ENCODE measurements at places on chromosomes 2 and 18.
A peak's percentile ranks its signal among the peaks of the same experiment; 100 is the strongest.

DNA sequence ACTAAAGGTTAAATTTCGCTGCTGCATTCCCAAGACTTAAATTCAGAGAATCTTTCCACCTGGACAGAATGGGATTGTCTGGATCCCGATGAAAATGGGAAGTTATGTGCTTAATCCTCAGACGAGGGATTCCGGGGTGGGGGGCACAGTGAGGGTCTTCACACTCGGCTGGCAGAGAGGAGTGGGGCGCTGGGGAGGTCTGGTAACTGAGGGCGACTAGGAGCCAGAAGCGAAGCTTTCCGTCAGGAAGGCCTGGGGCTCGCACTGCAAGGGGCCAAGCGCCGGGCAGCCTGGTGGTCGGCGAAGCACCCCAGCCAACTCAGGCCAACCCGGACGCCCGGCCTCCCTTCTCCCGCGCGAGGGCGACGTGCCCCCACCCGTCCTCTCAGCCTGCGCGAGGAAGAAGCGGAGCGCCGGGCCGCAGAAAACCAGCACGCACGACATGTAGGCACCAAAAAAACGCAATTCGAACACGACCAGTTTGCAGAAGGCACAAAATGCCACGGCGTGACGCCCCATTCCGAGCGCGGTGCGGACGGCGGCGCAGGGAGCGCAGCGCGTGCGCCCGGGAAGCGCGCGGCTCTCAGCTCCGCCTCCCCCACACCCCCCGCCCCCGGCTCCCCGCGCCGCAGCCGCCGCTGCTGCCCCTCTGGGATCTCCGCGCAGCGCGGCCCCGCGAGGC lies 188.1 kb downstream of the ZEB2 start:
- DNase-seq: no peak

- peak; percentile 1 for DNase-seq
Observed at GRCh38 chr18:21289827-21290226, 47.8 kb downstream of the GREB1L start.

- no peak for DNase-seq
Observed at GRCh38 chr2:156320486-156321098, 11.9 kb downstream of the NR4A2 start.

GRCh38 chr2:54546923-54547720 lies 91.0 kb downstream of the SPTBN1 start:
- DNase-seq: peak; percentile 53

- DNase-seq: no peak
Observed at GRCh38 chr18:3720818-3721545, 271.0 kb downstream of the TGIF1 start.

- DNase-seq: peak; percentile 26
Observed at GRCh38 chr2:9744256-9745004, 98.8 kb upstream of the TAF1B start.

DNA sequence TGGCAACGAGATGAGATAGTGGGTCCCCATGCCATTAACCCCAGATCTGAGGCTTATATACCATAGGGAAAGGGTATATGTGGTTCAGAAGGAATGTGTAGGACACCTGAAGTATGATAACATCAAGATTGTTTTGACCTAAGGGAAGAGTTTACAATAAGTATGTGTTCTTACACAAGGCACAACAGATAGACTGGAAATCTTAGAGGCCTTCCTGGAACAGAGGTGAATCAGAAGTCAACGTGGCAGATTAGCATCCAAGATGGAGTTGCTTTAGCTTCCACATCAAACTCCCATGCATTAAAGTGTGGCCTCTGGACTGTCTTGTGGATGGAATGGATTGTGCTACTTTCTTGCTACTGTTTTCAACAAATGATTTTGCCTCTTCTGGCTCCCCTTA lies 116.6 kb upstream of the NT5C1B start:
- no peak for DNase-seq

DNA sequence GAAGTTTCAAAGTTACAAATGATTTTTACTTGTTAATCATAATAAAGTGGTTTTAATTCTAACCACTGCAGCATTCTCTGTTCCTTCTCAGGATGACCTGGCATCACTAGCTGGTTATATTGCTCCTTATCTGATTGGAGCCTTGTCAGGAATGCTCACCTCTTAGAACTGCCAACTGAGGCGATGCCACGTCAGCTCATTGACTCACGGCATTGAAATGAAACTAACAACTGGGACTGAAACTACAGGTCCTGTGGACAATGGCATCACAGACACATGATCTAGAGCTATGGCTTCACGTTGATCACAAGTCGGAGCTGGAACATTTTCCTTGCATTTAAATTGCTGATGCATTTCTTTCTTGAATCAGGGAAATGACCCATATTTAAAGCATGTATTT lies 54.9 kb upstream of the MAP2 start:
- no peak for DNase-seq

GRCh38 chr18:22257022-22257543 lies 87.7 kb downstream of the GATA6 start:
- DNase-seq: no peak

- DNase-seq: peak; percentile 76
Observed at GRCh38 chr2:164826293-164827243, 15.1 kb downstream of the COBLL1 start.

GRCh38 chr2:158127380-158127804 lies 25.7 kb downstream of the UPP2 start:
- no peak for DNase-seq

GRCh38 chr2:29462293-29462692 lies 347.1 kb downstream of the CLIP4 start:
- DNase-seq: no peak

DNA sequence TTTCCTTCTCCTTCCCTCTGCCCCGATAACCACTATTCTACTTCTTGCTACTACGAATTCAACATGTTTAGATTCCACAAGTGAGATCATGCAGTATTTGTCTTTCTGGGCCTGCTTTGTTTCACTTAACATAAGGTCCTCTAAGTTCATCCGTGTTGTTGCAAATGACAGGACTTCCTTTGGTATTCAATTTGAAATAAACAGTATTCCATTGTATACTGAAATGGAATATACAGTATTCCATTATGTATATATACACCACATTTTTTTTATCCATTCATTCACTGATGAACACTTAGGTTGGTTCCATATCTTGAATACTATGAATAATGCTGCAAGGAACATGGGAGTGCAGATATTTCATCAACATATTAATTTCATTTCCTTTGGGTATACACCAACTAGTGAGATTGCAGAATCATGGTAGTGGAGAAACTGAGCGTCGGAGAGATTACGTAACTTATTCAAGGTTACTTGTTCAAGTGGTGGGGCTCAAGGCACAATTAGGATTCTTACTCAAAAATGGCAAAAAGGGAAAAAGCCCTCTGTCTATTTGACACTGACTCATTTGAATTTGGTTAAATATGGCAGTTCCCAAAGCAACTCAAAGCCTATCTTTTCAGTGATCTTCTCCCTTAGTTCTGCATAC lies 85.1 kb downstream of the CHN1 start:
- no peak for DNase-seq

DNA sequence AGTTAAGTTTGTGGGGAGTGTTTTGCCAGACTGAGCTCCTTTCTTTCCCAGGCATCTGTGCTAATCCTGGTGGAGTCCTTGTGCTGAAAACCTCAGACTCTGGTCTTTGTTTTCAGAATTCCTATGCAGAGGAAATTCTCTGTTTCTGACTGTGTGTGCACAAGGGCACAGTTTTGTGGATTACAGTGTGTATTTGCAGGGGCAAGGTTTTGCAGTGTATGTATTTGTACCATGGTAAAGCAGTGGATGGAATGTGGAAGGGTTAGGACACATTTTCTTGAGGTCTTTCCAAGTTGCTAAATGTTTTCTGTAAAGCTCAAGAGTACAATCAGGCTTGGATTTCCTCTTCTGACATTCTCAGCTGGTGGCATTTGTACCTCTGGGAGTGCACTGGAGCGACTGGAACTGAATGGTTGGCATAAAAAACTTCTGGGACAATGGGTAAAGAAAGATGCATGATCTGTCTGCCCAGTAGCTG lies 139.5 kb upstream of the RND3 start:
- no peak for DNase-seq

All from muscle of leg (tissue), 16 donors.